ENCODE measurements at places on chromosomes 5 and 9. TPM values are rescaled to one million over a fixed set of nuclear protein-coding genes. Genes with fewer than 3 reads are reported as not detected.
A peak's percentile ranks its signal among the peaks of the same experiment; 100 is the strongest.

GRCh38 chr5:8568858-8569257 is 699.9 kb downstream of the MTRR start:
- DNase-seq: no peak

Gene SLC12A2
- total RNA-seq: 19.9 TPM

Gene SH2D3C
- total RNA-seq: 4.8 TPM

Gene MTX3
- 6.5 TPM for total RNA-seq

GRCh38 chr5:162391833-162392232 is 324.3 kb downstream of the GABRG2 start:
- DNase-seq: no peak

GRCh38 chr9:95305770-95306492 is 11.6 kb downstream of the FANCC start:
- DNase-seq: no peak

GRCh38 chr5:55800924-55801323 is 50.2 kb upstream of the IL31RA start:
- no peak for DNase-seq

- DNase-seq: no peak
These were observed 88.8 kb upstream of the CTNNA1 start for GRCh38 chr5:138664276-138664943.

Gene RALGPS1
- total RNA-seq: 16.4 TPM

DNA sequence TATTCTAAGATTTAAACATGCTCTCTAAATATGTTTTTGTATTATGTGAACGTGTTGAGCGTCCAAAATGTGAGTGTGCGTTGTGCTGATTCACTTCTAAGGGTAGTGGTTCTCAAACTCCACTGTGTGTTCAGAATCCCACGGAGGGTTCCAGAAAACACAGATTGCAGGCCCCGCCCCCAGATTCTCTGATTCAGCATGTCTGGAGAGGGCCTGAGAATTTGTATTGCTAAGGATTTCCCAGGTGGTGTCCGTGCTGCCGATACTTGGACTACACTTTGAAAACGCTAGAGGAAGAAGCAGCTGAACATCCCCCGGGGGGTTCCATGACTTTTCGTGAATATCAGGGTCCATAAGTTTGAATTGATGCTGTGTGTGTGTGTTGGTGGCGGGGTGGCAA is 1043.2 kb upstream of the WWC1 start:
- no peak for DNase-seq

Gene EGFL7
- 8.2 TPM for total RNA-seq

GRCh38 chr5:107705402-107706014 is 34.8 kb upstream of the EFNA5 start:
- DNase-seq: no peak

DNA sequence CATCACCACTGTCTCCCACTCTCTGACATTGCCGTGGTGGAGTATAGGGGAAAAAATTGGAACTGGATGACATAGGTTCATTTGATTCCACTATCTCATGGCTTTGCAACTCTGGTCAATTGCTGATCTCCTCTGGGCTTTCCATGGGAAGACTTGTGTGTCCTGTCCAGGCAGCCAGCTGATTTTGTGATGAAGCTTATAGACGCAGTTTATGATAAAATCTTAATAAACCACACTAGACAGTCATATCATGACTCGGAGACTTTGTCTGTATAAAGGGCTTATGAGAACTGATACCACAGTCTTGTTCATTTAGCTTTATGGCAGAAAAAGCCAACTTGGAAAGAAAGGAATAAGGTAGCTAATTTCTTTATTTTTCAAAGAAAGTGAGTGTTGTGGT is 296.5 kb downstream of the MAST4 start:
- DNase-seq: no peak

DNA sequence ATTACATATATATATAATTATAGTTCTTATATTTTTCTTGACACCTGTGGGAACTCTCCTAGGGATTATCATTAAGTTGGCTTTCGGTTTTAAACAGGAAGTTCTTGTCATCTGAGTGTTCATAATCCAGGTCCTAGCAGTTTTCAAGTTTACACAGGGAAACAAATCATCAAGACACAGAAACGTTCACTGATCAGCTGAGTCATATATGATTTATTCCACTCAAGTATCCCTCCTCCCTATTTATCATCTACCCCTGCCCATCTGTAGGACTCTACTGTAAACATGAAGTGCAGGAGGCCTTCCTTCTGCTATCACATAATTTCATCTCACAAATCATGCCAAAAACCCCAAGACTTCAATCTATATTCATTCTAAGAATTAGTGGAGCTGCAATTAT is 6.3 kb downstream of the SLC25A51 start:
- no peak for DNase-seq

Gene RPS23
- 3,466 TPM for total RNA-seq

GRCh38 chr5:173175523-173175922 is 31.2 kb downstream of the BNIP1 start:
- DNase-seq: no peak

GRCh38 chr9:24210641-24211040 is 335.1 kb downstream of the IZUMO3 start:
- DNase-seq: no peak

- DNase-seq: no peak
These were observed 27.7 kb downstream of the ZNF131 start for GRCh38 chr5:43148417-43148816.

Gene ADRA1B
- not detected for total RNA-seq

Gene ADRB2
- total RNA-seq: 12.5 TPM

DNA sequence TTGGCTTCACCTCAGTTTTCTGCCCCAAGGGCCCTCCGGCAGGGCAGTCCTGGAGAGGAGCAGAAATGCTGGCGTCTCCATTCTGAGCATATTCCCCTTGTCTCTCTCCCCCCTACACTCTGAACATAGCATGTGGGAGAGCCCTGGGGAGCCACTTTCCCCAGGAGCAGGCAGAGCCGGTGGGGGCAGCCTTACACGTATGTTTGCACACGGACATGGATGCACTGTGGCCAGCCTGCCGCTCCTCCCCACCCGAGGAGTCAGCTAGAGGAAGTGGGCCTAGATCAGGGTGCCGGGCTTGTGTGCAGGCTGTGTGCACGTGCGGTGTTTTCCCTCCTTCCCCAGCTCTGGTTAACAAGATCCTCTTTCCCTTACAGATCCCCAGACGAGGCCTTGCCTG is 25.4 kb upstream of the POMT1 start:
- DNase-seq: no peak

Gene CRHBP
- not detected for total RNA-seq

Gene TPPP
- 5.5 TPM for total RNA-seq

DNA sequence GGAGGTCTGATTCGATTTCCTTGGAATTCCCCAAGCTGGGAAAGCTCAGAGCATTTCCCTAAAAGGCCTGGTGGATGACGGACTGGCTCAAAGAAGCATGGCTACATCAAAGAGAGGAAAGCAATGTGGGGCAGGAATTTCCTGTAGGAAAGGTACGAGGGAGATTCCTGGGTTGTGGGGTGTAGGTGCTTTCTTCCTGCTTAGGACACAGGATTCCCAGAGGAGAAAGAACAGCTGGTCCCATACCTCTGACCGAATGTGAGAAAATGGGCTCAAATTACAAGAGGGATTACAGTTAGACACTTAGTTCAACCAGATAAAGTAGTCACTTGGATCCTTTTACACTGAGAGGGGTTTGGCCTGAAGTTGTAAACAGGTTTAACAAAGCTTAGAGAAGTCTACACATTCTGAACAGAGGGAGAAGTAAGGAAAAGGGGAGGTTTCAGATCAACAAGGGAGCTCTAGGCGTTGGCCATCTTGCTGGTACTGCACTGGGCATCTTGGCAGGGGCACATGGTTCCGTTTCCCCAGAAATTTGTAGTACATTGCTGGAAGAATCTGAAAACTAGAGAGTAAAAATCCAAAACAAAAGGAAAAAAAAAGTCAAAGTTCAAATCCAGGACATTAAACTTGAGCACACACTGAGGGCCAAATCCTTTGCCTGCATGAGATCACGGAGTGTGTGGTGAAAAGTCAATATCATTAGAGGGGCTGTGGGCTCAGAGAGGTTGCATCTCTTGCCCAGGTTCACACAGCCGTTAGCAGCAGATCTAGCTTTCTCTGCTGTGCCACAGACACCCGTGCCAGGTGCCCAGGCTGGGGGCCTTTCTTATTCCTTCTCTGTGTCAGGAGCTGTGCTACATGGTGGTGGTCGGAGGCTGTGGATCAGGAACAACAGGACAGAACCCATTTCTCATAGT is 171.3 kb downstream of the RGS3 start:
- DNase-seq: no peak

GRCh38 chr5:128637031-128637430 is 99.0 kb upstream of the FBN2 start:
- DNase-seq: no peak

- no peak for DNase-seq
These were observed 478.3 kb downstream of the DMRT2 start for GRCh38 chr9:1528456-1528855.

Gene NEURL1B
- 18.8 TPM for total RNA-seq

GRCh38 chr5:133926489-133927299 is 41.7 kb downstream of the C5orf15 start:
- no peak for DNase-seq

- peak; percentile 58 for DNase-seq
These were observed at the start of gene ZNF169 for GRCh38 chr9:94259077-94259862. ZNF169 (plus strand) TSS chr9:94259298; CDS start chr9:94278813, 19,515 bp downstream.

GRCh38 chr9:91178281-91179236 is 183.2 kb downstream of the AUH start:
- DNase-seq: no peak

GRCh38 chr5:56853698-56854097 is 38.3 kb downstream of the MAP3K1 start:
- no peak for DNase-seq

Gene PCDHB3
- 0.66 TPM for total RNA-seq

Gene OLFML2A
- 9.0 TPM for total RNA-seq

Gene ORM2
- total RNA-seq: not detected

Gene HRCT1
- total RNA-seq: not detected

DNA sequence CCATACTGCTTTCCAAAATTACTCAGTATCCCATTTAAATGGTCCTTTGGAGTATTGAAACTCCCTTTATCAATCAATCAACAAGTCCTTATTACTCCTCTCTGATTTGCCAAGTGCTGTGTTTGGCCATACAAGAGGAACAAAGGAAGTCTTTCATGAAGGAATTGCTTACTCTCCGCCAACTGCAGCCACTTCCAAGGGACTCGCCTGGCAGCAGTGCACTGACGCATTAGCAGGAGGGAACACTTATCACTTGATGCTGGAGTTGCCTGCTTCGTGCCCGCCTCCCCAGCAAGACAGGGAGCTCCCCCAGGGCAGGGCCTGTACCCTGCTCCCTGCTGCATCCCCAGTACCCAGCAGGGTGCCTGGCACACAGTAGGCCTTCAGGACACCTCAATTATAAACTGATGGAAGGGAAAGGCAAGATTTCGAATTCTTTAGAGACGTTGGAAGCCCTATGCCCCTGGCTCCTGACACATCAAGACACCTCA is 97.9 kb downstream of the CRB2 start:
- DNase-seq: no peak

- no peak for DNase-seq
These were observed 12.4 kb upstream of the TMC1 start for GRCh38 chr9:72509053-72509452.

- no peak for DNase-seq
These were observed 45.0 kb downstream of the MCCC2 start for GRCh38 chr5:71632168-71632567.

DNA sequence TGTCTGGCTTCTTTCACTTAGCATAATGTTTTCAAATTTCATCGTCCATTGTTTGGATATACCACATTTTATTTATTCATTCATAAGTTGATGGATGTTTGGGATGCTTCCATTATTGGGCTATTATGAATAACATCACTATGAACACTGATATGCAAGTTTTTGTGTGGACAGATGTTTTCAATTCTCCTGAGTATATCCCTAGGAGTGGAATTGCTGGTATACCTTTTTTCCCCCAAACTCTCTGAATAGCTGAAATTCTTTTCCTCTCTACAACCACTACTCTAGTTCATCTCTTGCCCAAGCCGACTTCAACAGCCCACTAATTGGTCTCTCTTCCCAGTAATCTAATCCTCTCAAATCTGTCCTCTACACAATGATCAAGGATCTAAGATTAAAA is 4.7 kb upstream of the ZFR start:
- DNase-seq: no peak

- DNase-seq: no peak
These were observed 16.8 kb downstream of the SIL1 start for GRCh38 chr5:139181322-139181730.

GRCh38 chr5:33824516-33825195 is 67.1 kb downstream of the ADAMTS12 start:
- DNase-seq: no peak

DNA sequence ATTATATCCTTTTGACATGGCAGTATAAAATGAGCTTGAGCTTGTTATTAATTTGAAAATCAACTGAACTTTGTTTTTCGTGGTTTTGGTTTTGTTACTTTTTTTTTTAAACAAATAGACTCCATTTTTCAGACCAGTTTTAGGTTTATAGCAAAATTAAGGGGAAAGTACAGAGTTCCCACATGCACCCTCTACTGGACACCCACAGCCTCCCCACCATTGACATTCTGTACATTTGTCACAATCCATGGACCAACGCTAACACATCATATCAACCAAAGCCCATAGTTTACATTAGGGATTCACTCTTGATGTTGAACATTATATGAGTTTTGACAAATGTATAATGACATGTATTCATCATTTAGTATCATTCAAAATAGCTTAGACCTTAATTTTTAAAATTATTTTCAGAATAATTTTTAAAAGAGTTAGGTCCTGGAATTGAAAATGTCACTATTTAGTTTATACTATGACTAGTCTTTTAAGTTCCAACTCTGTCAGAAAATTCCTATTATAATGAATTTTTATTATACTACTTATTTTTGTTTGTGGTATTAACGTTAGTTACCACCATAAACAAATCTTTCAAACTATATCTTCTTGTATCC is 35.3 kb upstream of the JMY start:
- no peak for DNase-seq

GRCh38 chr5:78592735-78593386 is 55.7 kb downstream of the LHFPL2 start:
- DNase-seq: no peak

Gene TMEM232
- 0.53 TPM for total RNA-seq

Gene CARTPT
- not detected for total RNA-seq

- DNase-seq: no peak
These were observed 501.1 kb downstream of the KDM4C start for GRCh38 chr9:7258688-7259396.

Gene ZNF300
- 4.0 TPM for total RNA-seq
